CD4-positive, alpha-beta T cell treated with Interleukin-15 for 4 hours (primary cell): ENCODE measurements at places on chromosomes 4 and X.

DNA sequence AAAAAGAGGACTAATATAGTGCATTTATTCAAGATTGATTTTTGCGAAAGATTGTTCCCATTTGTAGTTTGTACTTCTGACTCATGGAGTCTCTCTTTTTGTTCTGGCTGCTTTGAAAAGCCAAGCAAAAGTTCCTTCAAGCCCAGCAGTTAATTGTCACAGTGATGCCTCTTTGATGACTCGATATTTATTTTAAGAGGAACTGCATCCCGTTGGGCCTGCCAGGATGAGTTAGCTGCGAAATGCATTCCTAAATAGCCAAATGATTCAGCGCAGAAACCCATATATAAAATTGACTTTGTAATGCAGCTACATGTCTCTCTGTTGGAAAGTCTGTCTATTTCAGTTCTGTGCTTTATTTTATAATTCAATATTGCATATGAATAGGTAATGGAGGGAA, 295.1 kb downstream of the GBA3 start:
- no peak for DNase-seq

GRCh38 chr4:105458001-105458400, 15.9 kb downstream of the PPA2 start:
- no peak for DNase-seq

DNA sequence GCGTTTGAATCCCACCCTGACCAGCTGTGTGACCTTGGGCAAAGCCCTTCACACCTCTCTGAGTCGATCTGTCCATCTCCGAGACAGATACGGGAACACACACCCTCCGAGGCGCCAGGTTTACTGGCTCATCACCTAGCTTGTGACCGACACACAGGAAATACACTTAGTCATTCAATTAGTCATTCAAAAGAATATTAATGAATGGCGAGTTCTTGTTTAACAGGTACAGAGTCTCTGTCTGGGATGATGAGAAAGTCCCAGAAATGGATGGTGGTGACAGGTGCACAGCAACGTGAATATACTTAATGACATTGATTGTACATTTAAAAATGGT, 80.6 kb downstream of the PPP2R2C start:
- DNase-seq: no peak

- DNase-seq: no peak
Observed at GRCh38 chrX:151711787-151712186, 4.0 kb upstream of the FATE1 start.

DNA sequence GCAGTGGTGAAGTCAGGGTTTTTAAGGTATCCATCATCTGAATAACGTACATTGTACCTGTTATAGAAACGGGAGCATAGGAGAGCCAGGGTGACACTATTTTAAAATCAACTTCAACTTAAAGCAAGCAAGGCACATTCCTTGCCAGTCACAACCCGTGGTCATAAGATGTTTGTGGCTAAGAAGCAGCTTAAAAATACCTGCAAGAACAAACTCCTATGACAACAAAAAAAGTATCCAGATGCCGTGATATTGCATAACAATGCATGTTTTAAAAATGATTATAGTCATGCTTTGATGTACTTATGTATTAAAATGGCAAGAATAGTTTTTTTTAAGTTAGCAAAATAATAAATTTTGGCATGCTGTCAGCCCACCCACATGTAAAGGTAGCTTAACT, 16.5 kb upstream of the SYNPO2 start:
- DNase-seq: no peak

- DNase-seq: no peak
Observed at GRCh38 chr4:3677748-3678070, 88.5 kb upstream of the ADRA2C start.
